Progenitor cell of endocrine pancreas (in vitro differentiated cells): ENCODE measurements at places on chromosomes 7 and 10. TPM values are rescaled to one million over a fixed set of nuclear protein-coding genes. Genes with fewer than 3 reads are reported as not detected.

DNA sequence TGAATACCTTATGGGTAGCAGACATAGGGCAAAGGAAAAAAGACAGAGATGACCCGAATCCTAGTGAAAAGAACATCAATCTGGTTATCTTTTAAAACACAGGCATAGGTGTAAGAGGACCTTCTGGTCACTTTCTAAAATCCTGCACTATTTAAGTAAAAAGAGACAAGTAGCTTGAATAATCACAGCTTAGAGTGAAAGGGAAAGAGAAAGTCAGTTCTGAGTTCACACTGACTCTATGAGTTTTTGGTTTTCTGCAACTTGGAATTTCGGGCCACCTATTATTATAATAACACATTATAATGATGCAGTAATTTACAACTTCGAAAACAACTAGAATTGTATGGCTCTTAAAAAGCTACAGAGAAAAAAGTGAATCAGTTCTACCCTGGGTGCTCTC lies 247.8 kb downstream of the DOCK4 start:
- no peak overlapping the region for H3K27ac ChIP-seq
- H3K27me3 ChIP-seq = no peaks in the 10 kb centered on the region
- no peak for DNase-seq
- H3K4me1 ChIP-seq = peaks cover 20% of the 10 kb centered on the region
- H3K4me3 ChIP-seq = no peak overlapping the region

DNA sequence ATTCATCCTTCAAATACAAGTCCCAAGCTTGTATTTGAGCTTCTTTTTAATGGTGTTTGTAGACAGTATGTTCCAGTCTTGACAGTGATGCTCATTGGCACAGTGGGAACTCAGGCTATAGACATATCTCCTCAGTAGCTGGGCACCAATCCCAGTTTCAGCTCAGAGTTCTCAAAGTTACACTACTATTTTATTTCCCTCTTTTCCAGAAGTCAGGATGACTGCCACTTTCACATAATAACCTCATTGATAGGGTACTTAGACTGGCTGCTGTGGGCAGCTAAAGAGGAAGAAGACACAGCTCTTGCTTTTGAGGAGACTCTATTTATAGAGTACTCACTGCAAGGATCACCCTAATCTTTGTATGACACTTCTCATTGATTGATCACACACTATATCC lies 2.4 kb downstream of the GBF1 start:
- DNase-seq = no peak
- peaks cover 27% of the 10 kb centered on the region for H3K4me1 ChIP-seq
- no peak overlapping the region for H3K4me3 ChIP-seq
- H3K27ac ChIP-seq = no peak overlapping the region
- peaks cover 1% of the 10 kb centered on the region for H3K36me3 ChIP-seq

Gene TMEM184A
- 7.4 and 8.6 TPM in 2 replicates for total RNA-seq

- H3K4me3 ChIP-seq = no peak overlapping the region
- H3K36me3 ChIP-seq = no peaks in the 10 kb centered on the region
- no peaks in the 10 kb centered on the region for H3K4me1 ChIP-seq
- no peak for DNase-seq
- no peak overlapping the region for H3K27ac ChIP-seq
- peaks cover 8% of the 10 kb centered on the region for H3K27me3 ChIP-seq
Measured at GRCh38 chr10:114706458-114707055, 48.5 kb upstream of the ABLIM1 start.

- H3K27me3 ChIP-seq = no peaks in the 10 kb centered on the region
- peak; percentile 84 for DNase-seq
Measured at GRCh38 chr7:144127714-144128334, 4.8 kb downstream of the OR2A14 start.

GRCh38 chr10:104706886-104707285 lies 65.8 kb downstream of the SORCS3 start:
- H3K27me3 ChIP-seq = no peaks in the 10 kb centered on the region
- DNase-seq = no peak
- H3K4me3 ChIP-seq = no peak overlapping the region
- H3K4me1 ChIP-seq = peaks cover 3% of the 10 kb centered on the region

DNA sequence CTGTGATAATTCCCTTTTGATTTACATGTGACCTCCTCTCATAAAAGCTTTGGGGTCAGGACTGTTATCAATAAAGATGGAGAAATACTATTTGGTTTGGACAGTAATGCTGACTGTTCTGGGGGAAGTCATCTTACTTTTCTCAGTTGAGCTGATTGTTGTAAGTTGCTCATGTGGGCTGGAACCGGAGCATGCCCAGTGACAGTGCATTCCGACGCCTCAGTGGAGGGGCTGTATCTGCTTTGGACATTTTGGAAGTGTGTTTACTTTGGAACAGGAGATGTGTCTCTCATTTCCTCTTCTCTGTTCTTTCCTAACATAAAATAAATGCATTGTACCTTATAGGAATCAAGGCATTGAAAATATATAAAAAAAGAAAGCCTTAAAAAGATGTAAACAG lies 30.1 kb downstream of the RBM33 start:
- H3K36me3 ChIP-seq = peaks cover 9% of the 10 kb centered on the region
- no peak for DNase-seq
- H3K27me3 ChIP-seq = no peaks in the 10 kb centered on the region
- H3K27ac ChIP-seq = no peak overlapping the region

DNA sequence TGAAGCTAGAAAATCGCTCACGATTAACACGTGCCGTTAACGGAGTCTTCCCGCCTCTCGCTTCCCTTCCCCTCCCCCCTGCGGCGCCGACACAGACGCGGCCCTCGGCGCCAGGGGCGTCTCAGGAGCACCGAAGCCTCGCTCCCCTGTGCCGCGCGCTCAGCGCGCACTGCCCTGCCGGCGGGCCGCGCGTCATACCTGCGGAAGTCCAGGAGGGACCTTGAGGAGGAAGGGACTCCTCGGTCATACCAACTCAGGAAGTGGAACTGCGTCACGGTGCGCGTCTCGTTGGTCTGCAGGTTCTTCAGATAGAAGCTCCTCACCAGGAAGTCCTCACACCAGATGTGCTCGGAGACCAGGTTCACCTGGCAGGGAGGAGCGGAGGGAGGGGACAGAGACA lies 239.6 kb downstream of the DNAJB6 start:
- no peak for DNase-seq
- H3K27me3 ChIP-seq = peaks cover 18% of the 10 kb centered on the region
- no peaks in the 10 kb centered on the region for H3K4me1 ChIP-seq
- no peaks in the 10 kb centered on the region for H3K36me3 ChIP-seq

- no peak overlapping the region for H3K4me3 ChIP-seq
- peaks cover 41% of the 10 kb centered on the region for H3K4me1 ChIP-seq
- H3K27ac ChIP-seq = no peak overlapping the region
- H3K36me3 ChIP-seq = no peaks in the 10 kb centered on the region
- no peaks in the 10 kb centered on the region for H3K27me3 ChIP-seq
Measured at GRCh38 chr7:91633013-91633441, 247.5 kb downstream of the MTERF1 start.

Gene CCL24
- total RNA-seq = not detected in 2 replicates

Gene HOXA13
- total RNA-seq = not detected in 2 replicates

GRCh38 chr7:85150624-85151023 lies 36.2 kb downstream of the SEMA3D start:
- H3K27me3 ChIP-seq = no peaks in the 10 kb centered on the region
- DNase-seq = no peak
- H3K4me1 ChIP-seq = peaks cover 2% of the 10 kb centered on the region
- H3K36me3 ChIP-seq = peaks cover 2% of the 10 kb centered on the region

Gene FKBP6
- total RNA-seq = not detected in 2 replicates

GRCh38 chr7:150388709-150389531 lies 9.8 kb downstream of the ZNF775 start:
- no peak for DNase-seq
- H3K4me1 ChIP-seq = peaks cover 20% of the 10 kb centered on the region
- peak overlapping the region; percentile 2 for H3K27ac ChIP-seq

GRCh38 chr7:45159296-45159695 lies 1.7 kb downstream of the RAMP3 start:
- H3K27ac ChIP-seq = no peak overlapping the region
- no peaks in the 10 kb centered on the region for H3K4me1 ChIP-seq
- DNase-seq = no peak
- H3K4me3 ChIP-seq = no peak overlapping the region

GRCh38 chr7:55245271-55245723 lies 119.8 kb upstream of the LANCL2 start:
- no peak overlapping the region for H3K27ac ChIP-seq
- no peaks in the 10 kb centered on the region for H3K4me1 ChIP-seq
- H3K4me3 ChIP-seq = no peak overlapping the region

- no peak overlapping the region for H3K27ac ChIP-seq
- H3K27me3 ChIP-seq = no peaks in the 10 kb centered on the region
- DNase-seq = no peak
- H3K4me1 ChIP-seq = no peaks in the 10 kb centered on the region
Measured at GRCh38 chr10:63972949-63973827, 452.0 kb downstream of the REEP3 start.

DNA sequence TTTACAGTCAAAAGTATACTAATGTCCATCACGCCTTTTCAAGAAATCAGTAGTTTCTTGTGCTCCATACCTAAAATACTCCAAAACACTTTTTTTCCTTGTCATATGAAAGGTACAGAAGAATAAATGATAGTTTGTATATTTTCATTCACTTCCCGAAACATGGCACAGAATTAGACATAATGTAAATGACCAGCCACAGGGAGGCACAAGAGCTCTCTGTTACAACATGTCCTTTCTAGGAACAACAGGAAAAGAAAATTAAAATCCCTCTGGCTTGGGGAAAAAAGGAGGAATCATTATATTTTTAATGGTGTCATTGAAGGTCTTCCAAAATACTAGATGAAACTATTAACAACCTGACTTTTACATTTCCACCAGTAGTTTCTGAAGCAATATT lies 331.2 kb downstream of the ACTR3B start:
- no peak for DNase-seq
- H3K27ac ChIP-seq = no peak overlapping the region
- no peak overlapping the region for H3K4me3 ChIP-seq
- no peaks in the 10 kb centered on the region for H3K27me3 ChIP-seq

- H3K36me3 ChIP-seq = no peaks in the 10 kb centered on the region
- H3K27ac ChIP-seq = no peak overlapping the region
- no peaks in the 10 kb centered on the region for H3K27me3 ChIP-seq
- peaks cover 27% of the 10 kb centered on the region for H3K4me1 ChIP-seq
Measured at GRCh38 chr10:85317827-85318226, 989.4 kb downstream of the CCSER2 start.

Gene NEURL1
- 17.6 and 21.5 TPM in 2 replicates for total RNA-seq

DNA sequence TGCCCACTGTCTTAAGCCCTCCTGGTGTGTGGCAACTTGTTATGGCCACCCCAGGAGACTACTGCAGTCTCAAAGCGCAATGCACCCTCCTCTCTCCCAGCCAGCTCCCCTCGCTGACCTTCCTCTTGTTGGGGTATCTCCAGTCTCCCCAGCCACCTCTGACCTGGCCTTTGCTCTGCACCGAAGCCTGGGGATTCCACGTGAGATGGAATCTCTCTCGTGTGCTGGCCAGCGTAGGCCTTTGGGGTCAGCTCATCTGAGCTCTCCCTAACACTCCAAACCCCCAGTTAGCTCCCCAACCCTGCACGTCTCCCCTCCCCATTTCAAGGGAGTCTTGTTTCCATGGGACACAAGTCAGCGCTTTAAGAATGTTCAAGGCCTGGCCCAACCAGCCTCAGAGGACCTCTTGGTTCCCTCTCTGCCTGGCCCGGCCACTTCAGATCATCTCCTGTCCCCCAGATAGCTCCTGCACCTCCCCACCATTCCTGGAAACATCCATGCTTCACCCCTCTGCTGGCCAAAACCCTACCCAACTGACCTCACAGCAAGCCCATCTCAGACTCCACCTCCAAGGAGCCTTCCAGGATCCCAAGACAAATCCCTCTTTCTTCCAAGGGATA lies 11.2 kb downstream of the ITPRIP start:
- DNase-seq = no peak
- peaks cover 40% of the 10 kb centered on the region for H3K4me1 ChIP-seq
- no peak overlapping the region for H3K4me3 ChIP-seq
- peak overlapping the region; percentile 81 for H3K27ac ChIP-seq
- peaks cover 1% of the 10 kb centered on the region for H3K36me3 ChIP-seq

DNA sequence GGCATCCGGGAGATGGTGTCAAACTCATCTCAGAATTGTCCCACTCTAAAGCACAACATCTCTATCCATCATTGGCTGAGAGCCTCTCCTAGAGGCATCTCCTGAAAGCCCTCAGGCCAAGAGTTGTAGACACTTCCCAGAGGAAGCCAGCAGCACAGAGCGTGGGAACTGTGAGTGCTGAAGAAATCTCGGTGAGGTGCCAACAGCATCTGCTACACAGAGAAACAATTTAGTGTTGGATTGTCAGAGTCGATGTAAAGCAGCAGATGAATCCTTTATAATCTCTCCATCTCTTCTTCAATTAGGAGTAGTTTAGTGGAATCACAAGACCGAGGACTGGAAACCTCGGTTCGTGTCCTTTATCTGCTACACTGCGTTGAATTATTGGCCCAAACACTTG lies 172.2 kb downstream of the C7orf25 start:
- no peaks in the 10 kb centered on the region for H3K36me3 ChIP-seq
- DNase-seq = no peak
- peaks cover 3% of the 10 kb centered on the region for H3K27me3 ChIP-seq
- no peak overlapping the region for H3K27ac ChIP-seq
- no peak overlapping the region for H3K4me3 ChIP-seq

GRCh38 chr7:78039790-78040776 lies 241.5 kb downstream of the PHTF2 start:
- no peak for DNase-seq
- H3K27ac ChIP-seq = peak overlapping the region; percentile 34
- no peak overlapping the region for H3K4me3 ChIP-seq
- H3K36me3 ChIP-seq = peaks cover 1% of the 10 kb centered on the region
- H3K27me3 ChIP-seq = no peaks in the 10 kb centered on the region

DNA sequence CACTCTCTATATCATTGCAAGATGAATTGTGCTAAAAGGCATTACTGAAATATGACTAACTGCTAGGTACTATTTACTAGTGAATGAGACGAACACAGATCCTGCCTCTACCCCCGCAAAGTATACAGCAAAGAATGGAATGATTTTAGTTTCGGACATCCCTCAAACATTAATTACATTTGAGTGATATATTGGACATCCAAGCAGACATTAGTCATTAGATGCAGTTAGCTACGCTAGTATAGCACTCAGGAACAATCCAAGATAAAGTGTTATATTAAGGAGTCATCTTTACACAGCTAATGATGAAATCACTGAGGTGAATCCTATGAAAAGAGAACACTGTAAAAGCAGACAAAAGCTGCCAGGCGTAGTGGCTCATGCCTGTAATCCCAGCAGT lies 7.3 kb upstream of the TAF3 start:
- DNase-seq = no peak
- peaks cover 5% of the 10 kb centered on the region for H3K4me1 ChIP-seq
- no peak overlapping the region for H3K27ac ChIP-seq
- no peaks in the 10 kb centered on the region for H3K27me3 ChIP-seq

DNA sequence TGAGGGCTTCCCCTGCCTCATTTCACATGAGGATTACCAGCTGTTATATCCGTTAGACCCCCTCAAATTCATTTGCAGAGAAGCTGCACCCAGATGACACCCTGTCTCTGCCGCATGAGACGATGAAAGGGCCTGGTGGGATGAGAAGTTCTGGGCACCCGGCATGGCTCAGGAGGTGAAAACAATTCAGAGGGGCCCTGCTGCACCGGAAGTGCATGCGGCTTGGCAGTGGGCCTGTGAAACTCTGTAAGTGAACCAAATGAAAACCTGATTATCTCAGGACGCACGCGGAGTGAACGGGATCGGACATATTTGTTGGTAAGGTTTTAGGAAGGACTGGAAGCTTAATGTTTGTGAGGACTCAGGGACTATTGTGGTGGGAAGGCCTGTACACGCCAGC lies 511.2 kb downstream of the TCERG1L start:
- DNase-seq = no peak
- no peak overlapping the region for H3K4me3 ChIP-seq
- H3K27ac ChIP-seq = no peak overlapping the region
- H3K27me3 ChIP-seq = peaks cover 8% of the 10 kb centered on the region
- no peaks in the 10 kb centered on the region for H3K36me3 ChIP-seq
- H3K4me1 ChIP-seq = peaks cover 7% of the 10 kb centered on the region
